ENCODE measurements at places on chromosomes 7 and 10.
A peak's percentile ranks its signal among the peaks of the same experiment; 100 is the strongest.

GRCh38 chr7:150373049-150373801 lies 4.6 kb downstream of the REPIN1 start:
- no peak for DNase-seq

DNA sequence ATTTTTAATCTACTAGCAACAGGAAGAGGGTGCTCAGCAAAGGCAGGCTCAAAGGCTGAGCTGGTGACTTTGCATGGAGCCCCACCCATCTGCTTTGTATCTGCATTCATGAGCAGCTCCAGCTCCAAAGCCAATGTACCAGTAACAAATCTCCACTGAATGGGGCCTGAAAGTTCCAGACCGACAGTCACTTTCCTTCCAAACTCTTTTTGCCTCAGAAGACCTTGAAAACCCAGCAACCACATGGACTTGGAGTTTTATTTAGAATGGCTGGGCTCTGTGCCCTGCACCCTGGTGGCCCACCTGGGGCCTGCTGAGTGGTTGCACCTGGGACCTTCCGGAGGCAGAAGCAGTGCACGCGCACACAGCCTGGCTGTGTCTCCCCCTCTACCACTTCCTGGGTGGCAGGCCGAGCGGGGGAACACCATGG lies 195.0 kb upstream of the PLXNA4 start:
- no peak for DNase-seq

DNA sequence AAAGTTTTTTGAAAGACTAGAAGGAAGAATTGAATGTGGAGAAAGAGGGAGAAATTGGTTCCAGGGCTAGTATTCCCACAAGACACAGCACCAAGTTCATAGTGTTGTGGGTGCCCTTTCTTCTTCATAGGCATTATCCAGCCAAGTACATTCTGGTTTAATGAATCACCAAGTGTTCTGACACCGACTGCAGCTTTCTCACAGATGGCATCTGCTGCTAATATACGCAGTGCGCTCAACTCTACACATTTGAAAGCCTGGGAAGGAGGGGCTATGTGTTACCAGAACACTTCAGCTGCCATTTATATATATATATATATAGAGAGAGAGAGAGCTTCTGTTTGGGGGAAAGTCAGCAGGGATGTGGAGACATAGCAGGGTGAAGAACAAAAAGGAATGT lies 1168.4 kb downstream of the GATA3 start:
- DNase-seq = no peak

- DNase-seq = no peak
Observed at GRCh38 chr7:48063985-48064384, 25.1 kb upstream of the UPP1 start.

DNA sequence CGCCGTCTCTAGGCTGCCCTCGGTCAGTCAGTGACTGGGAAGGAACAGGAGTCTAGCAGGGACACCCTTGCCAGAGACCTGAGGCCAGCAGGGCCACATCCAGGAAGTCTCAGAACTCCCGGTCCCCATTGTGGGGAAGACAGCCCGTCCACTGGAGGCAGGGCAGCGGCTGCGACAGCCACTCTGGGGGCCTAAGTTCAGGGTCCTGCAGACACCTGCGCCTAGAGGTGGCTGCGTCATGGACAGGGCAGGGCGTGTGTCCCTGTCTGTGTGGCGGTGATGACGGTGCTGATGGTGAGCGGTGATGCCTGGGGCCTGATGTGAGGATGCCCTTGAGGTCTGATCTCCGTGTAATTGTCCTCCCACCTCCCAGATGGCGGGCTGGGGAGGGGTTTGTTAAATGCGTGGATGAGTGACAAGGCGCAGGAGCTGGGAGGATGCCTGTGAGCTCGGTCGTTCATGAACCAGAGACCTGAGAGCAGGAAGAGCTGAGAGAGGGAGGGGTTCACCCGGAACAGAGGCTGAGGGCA lies 537.9 kb upstream of the FOXK1 start:
- no peak for DNase-seq

DNA sequence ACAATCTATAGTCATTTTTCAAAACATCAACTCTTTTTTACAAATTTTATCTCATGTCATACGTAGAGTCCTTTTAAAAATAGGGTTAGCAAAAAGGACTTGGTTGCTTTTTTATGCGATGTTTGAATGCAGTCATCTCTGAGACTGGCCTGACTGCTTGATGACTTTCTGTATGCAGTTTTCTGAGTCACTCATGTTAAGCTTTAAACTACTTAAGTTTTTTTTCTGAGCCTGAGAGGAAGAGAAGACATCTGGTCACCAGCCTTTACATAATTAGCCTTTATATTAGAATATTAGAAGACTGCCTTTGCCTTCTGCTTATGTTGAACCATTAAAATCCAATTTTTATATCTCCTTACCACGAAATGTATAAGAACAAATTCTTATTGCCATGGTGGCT lies 834.4 kb upstream of the MBL2 start:
- peak; percentile 4 for DNase-seq

GRCh38 chr7:117588352-117588794 lies 108.5 kb downstream of the CFTR start:
- DNase-seq = no peak

GRCh38 chr10:59887972-59888640 lies 18.2 kb downstream of the CCDC6 start:
- no peak for DNase-seq

DNA sequence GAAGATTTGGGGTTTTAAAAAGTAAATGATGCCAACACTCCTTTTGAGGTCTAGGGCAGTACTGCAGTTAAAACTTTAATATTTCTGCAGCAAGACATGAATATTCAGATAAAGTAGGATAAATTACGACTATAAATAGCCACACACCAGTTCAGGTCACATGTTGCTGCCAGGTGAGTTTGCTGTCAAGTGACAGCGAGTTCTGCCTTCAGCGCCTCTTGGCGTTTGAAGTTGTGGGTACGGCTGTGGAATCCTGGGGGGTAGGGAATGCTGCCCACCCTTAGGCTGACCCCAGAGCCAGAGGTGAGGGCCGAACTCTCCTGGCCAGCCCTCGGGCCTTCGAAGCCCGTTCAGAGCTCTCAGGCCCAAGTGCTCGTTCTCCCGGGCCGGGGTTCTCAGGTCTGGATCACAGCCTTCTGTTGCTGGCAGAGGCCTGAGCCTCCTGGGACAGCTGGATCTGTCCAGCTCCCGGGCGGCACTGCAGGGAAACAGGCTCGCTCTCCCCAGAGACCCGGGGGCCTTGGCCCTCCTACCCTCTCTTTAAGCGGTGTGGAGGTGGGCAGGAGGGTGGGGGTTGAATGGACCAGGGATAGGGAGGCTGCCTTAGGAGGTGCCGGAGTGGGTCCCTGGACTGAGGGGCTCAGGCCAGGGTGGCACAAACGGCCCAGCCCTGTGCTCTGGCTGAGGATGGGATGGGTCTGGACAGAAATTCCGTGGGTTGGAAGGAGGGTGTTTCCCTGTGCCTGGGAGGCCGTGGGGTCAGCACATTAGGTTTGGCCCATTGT lies 5.4 kb downstream of the BRI3 start:
- no peak for DNase-seq

- peak; percentile 85 for DNase-seq
Observed at GRCh38 chr10:29951441-29951931, 107.9 kb downstream of the JCAD start.

DNA sequence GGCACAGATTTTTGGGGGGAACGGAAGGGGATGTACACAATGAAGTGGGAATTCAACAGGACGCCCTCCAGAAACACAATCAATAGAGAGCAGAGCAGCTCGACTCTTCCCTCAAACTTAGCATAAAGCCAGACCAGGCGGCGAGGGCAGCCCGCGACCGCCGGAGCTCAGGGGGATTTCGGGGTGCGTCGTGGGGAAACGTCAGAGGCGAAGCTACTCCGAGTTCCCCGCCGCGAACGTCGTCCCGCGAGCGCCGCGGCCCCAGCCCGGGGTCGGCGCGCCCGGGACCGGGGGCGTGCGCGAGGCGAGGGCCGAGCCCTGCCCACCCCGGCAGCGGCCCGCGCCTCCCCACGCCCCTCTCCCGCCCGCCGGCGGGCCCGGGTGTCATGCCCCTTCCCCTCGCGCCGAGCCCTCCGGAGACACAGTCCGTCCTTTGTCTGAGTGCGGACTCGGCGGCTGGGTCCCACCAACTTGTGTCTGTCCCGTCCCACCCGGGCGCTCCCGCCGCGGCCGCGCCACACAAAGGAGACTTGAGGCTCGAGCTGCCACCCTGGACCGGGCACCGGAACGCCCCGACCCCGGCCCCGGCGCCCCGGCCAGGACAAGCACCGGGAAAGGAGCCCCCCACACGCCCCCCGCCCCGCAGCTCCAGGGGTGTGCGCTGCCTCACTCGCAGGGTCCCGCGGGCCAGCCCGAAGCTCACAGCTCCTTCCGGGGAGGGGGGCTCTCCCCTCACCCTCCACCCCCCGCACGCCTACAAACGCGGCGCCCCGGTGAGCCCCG lies 634 bp downstream of the EZH2 start:
- peak; percentile 13 for DNase-seq

DNA sequence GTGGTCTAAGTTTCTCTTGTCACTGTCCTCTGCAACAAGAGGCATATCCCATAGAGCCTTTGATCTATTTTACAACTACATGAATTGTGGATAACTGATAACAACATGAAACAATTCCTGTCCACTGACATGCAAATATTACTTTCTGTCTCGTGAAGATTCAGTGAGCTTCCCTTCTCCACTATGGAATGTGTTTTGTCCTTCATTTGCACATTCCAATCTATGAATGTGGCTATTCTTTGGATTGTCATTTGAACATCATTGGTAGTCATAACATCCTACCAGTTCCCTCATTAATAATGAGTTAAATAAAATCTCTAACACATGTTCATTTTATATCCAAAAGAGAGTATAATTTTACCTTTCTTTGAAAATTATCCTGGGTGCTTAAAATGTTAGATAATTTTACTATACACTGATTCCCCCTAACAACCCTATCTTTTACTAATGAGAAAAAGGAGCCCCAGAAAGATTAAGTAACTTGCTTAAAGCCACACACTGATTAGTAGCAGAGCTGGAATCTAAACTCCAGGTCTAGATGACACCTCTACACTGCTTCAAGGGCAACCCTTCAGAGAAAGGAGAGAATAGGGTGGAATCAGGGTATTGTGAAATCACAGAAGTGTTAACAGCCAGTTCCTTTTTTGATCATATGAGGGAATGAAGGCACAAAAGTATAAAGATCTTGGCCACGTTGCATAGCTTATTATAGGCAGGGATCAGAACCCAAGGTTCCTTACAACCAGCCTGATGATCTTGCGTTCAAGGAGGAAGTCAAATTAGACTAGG lies 39.1 kb downstream of the PDE1C start:
- DNase-seq = no peak

DNA sequence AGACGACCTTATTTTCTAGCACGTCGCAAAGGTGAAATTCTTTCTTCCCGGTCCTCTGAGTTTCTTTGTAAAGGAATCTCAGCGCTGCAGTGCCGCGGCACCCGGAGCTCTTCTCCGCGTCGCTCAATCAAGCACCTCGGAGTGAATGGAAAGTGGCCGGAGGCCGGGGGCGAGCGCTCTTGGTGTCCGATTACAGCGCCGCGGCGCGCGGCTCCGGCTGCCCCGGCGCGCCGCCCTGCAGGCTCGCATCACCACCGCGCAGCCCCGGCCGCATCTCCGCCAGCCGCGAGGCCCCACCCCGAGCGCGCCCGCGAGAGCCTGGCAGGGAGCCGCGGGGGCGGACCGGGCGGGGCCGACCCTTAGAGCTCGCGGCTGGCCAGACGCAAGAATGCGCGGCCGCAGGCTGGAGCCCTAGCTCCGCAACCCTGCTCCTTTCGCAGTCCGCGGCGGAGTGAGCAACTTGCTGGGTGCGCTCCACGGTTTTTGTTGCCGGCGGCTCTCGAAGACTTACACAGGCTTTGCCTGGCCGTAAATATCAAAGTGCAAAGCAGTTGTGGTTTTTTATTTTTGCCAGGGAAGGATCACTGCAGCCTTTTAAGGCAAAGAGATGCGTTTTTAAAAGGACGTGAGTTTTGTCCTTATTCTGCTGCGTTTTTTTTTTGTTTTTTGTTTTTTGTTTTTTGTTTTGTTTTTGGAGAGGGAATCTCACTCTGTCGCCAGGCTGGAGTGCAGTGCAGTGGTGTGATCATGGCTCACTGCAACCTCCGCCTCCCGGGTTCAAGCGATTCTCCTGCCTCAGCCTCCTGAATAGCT lies at the start of gene SEMA3C:
TSS of gene SEMA3C (minus strand) at position 143 of the 813 bp plus-strand sequence. CDS start 2,270 bp downstream, outside the sequence.
- DNase-seq = peak; percentile 91

All from RWPE1 (cell line).